ENCODE measurements at places on chromosomes 11 and 22.
A peak's percentile ranks its signal among the peaks of the same experiment; 100 is the strongest.

- peak; percentile 5 for DNase-seq
These were observed 55.8 kb downstream of the MS4A13 start for GRCh38 chr11:60570970-60571369.

- DNase-seq, result no peak
These were observed 11.3 kb upstream of the NELL1 start for GRCh38 chr11:20658135-20658534.

GRCh38 chr11:68074584-68075352 lies 35.9 kb downstream of the TCIRG1 start:
- no peak for DNase-seq

DNA sequence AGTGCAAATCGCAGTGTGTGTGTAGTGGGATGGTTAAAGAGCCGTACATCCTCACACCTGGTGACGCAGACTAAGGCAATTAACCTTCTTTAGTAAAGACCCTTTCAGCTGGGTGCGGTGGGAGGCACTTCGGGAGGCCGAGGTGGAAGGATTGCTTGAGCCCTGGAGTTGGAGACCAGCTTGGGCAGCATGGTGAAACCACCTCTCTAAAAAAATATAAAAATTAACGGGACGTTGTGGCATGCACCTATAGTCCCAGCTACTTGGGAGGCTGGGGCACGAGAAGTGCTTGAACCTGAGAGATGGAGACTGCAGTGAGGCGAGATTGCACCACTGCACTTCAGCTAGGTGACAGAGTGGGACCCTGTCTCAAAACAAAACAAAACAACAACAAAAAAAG lies 31.5 kb downstream of the ZBTB16 start:
- no peak for DNase-seq

GRCh38 chr11:3896644-3897043 lies 41.2 kb downstream of the STIM1 start:
- no peak for DNase-seq

- DNase-seq, result no peak
These were observed 22.8 kb downstream of the ARRB1 start for GRCh38 chr11:75328426-75329277.

DNA sequence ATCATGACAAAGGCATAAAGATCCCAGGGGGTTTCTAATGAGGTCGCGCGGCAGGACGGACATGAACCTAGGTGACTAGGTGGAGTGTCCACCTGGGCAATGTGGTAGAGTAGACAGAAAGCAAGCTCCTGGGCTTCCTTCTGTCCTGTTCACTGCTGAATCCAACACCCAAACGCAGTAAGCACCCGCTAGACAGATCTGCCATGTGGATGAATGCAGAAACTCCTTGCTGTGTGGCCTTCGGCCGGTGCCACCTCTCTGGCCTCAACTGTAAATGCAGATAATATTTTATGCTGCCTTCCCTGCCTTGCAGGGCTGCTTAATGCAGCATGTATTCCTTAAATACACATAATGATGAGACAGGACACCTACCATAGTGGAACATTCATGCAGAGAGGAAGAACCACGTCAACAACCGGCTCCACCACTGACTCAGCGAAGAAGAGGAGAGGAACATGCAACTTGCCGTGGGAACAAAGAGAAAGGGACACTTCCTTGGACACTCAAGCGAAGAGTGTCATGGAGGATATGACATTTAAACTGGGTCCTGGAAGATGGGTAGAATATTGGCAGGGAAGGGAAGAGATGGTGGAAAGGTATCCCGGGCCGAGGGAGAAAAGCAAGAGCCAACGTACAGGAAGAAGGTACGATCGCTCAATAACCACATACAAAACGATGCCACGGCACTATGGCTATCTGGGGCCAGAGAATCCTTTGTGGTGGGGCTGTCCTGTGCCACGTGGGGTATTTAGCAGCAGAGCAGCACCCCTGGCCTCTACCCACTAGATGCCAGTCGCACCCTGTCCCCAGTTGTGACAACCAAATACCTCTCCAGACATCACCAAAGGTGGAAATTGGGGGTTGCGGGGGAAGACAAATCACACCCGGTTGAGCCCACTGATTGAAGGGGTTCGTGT lies 30.8 kb downstream of the MYH9 start:
- no peak for DNase-seq

- no peak for DNase-seq
These were observed at the start of gene KLHL35 for GRCh38 chr11:75432911-75433321. KLHL35 (minus strand) TSS chr11:75433203; CDS start chr11:75430629, 2,574 bp downstream.

GRCh38 chr11:11667056-11667455 lies 45.3 kb upstream of the GALNT18 start:
- DNase-seq, result no peak

GRCh38 chr11:124483422-124483821 lies 37.9 kb upstream of the OR8B8 start:
- no peak for DNase-seq

- no peak for DNase-seq
These were observed 6.7 kb downstream of the KCNJ5 start for GRCh38 chr11:128897826-128898225.

GRCh38 chr22:19871023-19871844 lies 16.6 kb upstream of the GNB1L start:
- no peak for DNase-seq

- no peak for DNase-seq
These were observed 190.8 kb downstream of the TTC28 start for GRCh38 chr22:28488825-28489224.

DNA sequence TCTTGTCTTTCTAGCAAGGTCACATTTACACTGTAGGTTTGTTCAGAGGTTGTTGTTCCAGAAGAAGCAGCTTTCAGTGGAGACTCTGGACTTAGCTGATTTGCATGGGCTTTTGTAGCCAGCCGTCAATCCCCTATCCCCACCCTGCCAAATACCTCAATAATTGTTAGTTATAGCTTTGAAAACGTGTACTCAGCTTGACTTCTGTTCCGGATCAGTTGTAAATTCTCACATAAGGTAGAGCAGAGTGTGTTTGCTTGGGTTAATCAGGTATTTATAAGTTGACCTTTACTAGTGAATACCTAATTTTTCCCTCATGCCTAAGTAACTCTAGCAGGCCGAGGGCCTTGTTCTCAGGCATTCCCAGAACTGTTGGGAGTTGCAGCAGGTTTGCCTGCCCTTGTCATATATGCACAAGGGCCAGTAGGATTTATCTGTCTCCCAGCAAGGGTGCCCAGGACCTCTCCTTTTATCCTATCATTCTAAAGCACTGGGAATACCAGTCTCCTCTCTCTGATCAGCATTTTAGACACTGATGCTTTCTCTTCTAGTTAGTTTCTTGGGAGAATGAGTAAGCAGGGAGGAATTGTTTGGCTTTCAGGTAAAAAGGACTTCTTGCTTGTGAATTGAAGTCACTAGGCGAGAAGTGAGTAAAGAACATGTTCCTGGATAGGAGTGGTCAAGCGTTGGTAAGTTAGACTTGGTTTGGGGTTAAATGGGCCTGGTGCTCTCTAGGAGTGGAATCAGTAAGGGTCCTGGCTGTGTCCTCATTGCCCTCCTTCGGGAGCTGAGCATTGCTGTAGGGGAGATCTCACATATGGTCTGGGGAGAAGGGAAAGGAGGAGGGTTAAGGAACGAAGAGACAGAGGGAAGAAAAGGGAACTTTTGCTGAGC lies 22.1 kb downstream of the STIM1 start:
- no peak for DNase-seq

- no peak for DNase-seq
These were observed 802.0 kb downstream of the KCNA4 start for GRCh38 chr11:29214833-29215232.

DNA sequence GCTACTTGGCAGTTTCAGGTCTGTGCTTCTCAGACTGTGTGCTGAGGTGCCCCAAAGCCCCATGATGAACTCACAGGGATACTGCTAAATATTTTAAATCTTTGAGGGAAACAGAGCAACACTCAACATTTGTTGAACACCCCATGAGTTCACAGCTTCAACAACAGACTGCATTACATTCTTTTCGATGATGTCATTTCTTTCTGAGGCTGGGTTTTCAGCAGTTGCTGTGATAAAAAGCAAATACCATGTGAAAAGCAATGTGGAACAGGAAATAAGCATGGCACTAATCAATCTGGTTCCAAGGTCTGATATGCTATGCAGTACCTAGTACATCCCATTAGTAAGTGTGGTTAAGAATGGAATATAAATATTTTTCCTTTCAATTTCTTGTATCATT lies 82.7 kb downstream of the RPL27A start:
- no peak for DNase-seq

DNA sequence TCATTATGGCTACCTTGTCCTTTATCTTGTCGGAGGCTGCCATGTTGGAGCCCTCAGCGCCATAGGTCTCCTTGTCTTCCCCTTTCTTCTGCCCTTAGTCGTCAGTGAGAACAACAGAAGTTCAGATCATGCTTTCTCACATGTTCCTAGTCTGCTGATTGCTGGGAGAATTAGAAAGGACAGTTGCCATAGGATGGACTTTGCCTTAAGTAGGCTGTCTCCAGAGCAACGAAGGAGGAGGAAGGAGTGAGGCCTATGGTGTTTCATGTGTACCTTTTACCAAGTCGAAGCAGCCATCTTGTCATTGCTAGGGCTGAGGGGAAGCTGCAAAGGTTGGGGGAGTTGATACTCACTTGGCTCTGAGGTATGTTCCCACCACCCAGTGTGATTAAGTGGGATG lies 62.6 kb downstream of the SYT13 start:
- no peak for DNase-seq
